ENCODE measurements at places on chromosomes 12 and 14.

DNA sequence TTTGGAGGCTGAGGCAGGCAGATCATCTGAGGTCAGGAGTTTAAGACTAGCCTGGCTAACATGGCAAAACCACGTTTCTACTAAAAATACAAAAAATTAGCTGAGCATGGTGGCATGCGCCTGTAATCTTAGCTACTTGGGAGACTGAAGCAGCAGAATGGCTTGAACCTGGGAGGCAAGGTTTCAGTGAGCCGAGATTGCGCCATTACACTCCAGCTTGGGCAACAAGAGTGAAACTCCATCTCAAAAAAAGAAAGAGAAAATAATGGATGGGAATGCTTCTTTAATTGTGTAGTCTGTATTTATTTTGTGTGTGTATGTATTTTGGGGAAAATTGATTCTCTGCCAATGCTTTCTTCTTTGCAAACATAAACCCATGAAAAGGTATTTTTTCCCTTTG, 32.5 kb downstream of the SRGAP1 start:
- no peak for DNase-seq

GRCh38 chr12:46470036-46470627, 97.6 kb upstream of the SLC38A2 start:
- no peak for DNase-seq

GRCh38 chr14:95946867-95947266, 70.2 kb downstream of the TUNAR start:
- no peak for DNase-seq

- DNase-seq: no peak
Measured at GRCh38 chr12:79455286-79455685, 235.5 kb downstream of the PAWR start.

GRCh38 chr14:57575482-57575881, 81.8 kb upstream of the CCDC198 start:
- no peak for DNase-seq

DNA sequence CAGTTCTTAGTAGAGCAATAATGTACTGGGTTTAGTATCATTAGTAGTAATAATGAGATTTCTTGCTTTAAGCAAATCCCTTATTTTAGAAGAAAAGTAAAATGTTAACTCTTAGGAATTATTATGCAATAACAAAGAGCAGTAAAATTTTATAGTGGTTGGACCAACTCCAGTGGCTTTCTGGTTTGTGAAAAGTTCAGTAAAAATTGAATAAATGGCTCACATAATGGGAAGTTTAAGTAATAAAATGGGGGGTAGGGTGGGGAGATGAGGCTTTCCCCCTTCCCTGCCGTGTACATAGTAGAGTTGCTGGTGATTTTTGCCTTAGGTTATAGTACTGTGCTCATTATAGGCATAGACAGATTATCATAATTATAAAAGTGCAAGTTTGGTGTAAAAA, 250.5 kb upstream of the ATP2B1 start:
- DNase-seq: no peak

DNA sequence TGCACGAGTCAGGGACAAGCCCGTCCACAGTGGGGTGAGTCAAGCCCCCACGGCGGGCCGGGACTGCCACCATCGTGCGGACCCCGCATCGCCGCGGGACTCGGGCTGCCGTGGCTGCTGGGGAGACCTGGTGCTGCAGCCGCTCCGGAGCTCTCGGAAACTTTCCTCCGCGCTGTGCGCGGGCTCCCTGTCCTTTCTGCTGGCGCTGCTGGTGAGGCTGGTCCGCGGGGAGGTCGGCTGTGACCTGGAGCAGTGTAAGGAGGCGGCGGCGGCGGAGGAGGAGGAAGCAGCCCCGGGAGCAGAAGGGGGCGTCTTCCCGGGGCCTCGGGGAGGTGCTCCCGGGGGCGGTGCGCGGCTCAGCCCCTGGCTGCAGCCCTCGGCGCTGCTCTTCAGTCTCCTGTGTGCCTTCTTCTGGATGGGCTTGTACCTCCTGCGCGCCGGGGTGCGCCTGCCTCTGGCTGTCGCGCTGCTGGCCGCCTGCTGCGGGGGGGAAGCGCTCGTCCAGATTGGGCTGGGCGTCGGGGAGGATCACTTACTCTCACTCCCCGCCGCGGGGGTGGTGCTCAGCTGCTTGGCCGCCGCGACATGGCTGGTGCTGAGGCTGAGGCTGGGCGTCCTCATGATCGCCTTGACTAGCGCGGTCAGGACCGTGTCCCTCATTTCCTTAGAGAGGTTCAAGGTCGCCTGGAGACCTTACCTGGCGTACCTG, 1.1 kb downstream of the PDE3A start:
- DNase-seq: no peak

GRCh38 chr12:91179966-91180561, 2.6 kb downstream of the DCN start:
- no peak for DNase-seq

- no peak for DNase-seq
Measured at GRCh38 chr12:127024791-127025190, 1242.2 kb upstream of the TMEM132C start.

DNA sequence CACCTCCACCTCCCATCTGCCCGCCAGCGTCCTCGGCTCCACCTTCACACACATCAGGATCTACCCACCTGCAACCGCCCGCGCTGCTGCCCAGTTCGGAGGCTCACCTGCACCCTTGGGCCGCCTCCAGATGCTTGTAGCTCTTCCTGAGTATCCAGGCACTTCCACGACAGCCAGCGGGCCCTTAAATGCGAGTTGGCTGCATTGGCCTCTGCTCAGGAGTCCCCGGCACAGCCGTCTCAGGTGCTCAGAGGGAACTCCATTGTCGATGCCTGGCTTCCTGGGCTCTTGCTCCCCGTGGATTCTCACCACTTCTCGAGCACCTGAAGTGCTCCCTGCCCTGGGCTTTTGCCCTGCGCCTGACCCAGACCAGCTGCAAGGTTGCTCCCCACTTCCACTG, 21.9 kb upstream of the CDCA4 start:
- DNase-seq: no peak

DNA sequence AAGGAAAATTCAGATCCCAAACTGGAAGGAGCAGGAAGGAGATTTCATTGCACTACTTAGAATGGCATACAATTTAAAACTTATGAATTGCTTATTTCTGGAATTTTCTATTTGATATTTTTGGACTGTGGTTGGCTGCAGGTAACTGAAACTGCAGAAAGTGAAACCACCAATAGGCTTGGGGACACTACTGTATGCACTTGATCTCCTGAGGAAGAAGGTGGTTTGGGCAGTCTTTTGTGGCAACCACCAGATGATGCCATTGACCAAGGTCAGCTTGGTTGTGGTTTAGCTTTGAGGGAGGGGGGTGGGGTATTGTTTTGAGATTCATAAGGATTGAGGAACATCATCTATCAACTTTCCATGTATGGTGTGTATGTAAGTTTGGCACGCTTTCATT, 209.5 kb upstream of the STXBP6 start:
- DNase-seq: no peak

DNA sequence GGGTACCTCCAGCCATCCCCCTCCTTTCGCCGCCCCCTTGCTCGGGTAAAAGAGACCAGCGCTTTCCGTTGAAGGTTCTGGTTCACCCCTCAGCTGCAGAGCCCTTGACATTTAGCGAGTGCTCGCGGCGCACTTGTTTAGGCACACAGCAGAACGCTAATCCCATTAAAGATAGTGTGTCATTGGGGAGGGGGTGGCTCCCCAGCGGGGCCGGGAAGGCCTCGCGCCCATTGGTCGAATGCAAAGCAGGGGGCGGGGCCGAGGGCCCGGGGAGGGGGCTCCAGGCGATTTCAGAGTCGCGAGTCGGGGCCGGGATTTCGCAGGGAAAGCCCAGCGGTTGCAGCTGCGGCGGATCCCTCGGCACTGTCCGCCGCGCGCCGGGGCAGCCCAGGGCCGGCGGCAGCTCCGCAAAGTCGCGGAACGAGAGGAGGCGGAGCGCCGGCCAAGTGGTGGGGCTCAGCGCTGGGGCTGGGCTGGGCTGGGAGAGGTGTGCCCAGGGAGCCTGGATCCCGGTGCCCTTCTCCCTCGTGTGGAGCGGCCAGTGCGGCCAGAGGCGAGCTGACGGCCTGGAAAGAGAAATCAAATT, 122.9 kb downstream of the TSPAN9 start:
- no peak for DNase-seq

DNA sequence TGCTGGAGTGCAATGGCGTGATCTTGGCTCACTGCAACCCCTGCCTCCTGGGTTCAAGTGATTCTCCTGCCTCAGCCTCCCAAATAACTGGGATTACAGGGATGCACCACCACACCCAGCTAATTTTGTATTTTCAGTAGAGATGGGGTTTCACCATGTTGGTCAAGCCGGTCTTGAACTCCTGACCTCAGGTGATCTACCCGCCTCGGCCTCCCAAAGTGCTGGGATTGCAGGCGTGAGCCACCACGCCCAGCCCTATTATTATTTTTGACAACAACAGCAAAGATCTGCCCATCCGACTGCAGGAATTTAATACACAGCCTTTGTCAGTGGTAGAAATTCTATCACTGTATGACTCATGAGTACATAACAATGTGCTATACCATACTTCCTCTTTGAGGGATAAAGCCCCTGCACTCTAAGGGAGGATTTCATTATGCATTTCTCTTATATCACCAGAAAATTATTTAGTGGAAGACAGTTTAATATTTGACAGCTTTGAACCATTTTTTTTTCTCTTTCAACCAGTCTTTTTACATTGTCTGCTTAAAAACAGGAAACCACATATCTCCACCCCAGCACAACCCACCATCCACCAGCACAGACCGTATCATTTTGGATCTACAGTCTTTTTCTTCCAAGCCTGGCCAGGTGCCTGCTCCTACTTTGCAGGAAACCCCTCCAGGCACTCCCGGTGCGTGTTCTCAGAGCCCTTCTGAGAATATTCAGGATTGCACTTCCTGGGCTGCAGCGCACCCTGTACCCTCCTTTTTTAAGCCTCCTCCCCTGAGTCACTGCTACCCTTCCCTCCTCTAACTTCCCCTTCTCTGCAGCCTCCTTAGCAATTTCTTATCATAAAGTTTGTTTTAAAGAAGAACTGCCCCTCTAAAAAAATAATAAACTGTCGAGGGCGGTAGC, 594 bp downstream of the ARHGDIB start:
- no peak for DNase-seq

DNA sequence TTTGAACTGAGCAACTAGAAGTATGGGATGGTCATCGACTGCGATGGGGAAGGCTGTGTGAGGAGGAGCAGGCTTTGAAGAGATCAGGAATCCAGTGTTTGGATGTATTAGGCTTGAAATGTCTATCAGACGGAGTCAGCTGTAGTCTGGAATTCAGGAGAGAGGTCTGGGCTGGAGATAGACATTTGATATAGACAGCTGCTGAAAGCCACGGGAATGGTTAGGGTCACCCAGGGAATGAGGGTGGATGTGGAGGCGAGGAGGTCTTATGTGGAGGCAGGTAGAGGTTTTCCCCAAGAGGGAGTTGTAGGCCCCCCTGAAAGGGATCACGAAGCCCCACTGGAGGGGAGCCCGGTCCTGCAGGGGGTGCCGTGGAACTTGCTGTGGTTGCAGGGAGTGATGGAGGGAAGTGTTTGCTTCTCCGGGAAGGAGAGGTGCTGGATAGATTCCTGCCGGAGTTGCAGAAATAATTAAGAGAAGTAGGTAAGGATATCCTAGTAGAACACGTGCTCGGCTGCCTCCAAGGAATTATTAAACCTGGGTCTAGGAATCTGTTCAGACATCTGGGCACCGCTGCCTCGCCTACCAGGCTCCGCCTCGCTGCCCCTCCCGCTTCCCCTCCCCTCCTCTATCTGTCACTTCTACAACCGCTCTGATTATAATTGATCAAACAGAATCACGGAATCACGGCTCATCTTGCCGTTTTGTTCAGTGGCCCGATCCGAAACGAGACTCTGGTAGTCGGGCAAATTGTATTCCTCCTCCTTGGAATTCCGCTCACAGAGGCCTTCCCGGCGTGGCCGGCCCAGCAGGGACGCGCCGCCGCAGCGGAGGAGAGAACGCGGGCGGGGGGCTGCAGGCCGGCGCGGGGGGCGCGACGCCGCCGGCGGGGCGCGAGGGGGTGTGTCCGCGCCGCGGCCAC, 826 bp upstream of the CACNA1C start:
- no peak for DNase-seq

DNA sequence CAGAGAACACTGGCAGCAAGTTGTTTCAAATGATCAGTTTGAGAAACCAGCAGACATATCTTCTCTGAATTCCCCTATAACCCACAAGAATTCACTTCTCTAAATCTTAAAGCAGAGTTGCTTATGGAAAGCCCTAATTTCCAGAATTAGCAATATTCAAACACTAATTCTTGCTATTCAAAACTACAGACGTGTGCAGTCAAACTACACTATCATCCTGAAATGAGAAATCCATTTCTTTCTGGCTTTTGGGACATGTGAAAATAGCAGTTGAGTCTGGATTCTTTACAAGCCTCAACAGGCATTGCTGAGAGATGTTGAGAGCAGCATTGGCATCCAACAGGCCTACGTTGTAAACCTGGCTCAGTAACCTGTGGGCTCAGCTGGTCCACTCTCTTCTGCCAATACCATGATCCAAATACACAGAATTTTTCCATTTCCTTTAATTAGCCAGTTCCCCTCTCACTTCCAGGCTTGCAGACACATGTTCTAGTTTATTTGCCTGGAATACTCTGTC, 74.6 kb upstream of the TMTC1 start:
- no peak for DNase-seq

DNA sequence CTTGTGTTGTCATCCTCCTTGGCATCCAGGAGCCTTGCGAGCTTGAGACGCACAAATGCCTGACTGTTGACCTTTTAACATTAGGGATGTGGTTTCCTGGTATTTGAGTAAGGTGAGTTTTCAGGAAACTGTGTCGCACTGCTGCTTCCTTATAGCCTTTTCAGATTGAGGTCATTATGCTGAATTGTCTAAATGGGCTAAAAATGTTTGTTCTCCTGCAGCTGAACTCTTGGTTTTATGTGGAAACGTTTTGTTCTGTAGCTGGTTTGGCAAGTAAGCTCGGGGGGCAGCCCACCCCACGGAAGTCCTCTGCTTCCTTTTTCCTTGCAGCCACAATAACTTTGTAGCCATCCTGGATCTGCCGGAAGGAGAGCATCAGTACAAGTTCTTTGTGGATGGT, 5.7 kb downstream of the PRKAB1 start:
- no peak for DNase-seq

- DNase-seq: no peak
Measured at GRCh38 chr12:11623382-11623781, 26.1 kb upstream of the ETV6 start.

DNA sequence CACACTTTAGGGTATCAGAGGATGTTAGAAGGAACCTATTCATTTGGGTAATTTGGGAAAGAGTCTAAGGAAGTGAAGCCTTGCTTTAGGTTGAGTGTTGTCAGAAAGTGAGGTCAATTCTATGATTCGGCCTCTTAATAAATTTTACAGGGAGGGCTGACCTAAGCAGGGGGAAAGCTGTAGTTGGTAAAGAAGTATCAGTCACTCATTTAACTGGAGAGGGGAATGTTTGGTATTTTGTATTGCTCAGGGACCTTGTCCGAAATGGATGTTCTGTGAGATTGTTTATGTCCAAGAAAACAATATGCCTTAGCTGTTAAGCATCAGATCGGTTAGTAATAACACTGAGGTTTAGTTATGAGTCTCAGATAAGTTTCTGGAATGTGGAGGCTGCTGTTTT, 7.3 kb downstream of the CAND1 start:
- no peak for DNase-seq

Measured in smooth muscle cell of the brain vasculature (primary cell).